ENCODE measurements at places on chromosomes 6 and 20.
A peak's percentile ranks its signal among the peaks of the same experiment; 100 is the strongest.

GRCh38 chr20:40251284-40251932, 437.6 kb downstream of the MAFB start:
- DNase-seq, result no peak

DNA sequence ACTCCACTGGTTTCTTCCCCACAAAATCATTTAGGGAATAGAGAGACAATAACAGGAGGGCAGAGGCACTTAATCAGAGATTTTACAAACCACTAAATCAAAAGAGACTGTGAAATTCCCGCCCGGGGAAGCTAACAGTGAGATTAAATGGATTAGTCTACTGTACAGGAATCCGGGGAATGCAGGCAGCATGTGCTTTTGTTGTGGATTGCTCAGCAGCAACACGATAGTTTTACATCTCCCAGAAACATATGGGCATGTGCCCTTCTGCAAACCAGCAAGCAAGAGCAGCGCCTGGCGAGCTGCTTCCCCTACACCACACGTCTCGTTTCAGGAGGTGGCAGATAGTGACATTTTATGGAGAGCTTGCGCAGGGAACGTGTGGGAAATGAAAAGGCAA, 382.3 kb downstream of the CD83 start:
- no peak for DNase-seq

DNA sequence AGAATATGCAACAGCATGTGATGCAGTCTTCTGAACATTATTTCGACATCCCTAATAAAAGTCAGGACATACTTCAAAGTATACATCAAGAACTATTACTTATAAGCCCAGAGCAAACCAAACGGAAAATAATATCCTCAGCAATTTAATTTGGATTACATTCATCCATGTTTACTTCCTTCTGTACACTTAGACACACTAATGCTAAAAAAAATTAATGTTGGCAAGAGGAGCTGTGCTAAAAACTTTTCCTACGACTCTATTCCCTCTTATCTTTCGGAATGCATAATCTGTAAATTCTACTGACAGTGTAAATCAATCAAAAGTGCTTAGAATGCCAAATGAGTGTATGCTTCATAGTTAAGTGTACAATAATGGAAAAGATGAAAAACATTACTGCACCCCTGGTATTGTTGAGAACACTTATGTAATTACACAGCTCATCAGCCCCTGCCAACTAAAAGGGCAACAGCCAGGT, 301.2 kb upstream of the HSF2 start:
- no peak for DNase-seq

DNA sequence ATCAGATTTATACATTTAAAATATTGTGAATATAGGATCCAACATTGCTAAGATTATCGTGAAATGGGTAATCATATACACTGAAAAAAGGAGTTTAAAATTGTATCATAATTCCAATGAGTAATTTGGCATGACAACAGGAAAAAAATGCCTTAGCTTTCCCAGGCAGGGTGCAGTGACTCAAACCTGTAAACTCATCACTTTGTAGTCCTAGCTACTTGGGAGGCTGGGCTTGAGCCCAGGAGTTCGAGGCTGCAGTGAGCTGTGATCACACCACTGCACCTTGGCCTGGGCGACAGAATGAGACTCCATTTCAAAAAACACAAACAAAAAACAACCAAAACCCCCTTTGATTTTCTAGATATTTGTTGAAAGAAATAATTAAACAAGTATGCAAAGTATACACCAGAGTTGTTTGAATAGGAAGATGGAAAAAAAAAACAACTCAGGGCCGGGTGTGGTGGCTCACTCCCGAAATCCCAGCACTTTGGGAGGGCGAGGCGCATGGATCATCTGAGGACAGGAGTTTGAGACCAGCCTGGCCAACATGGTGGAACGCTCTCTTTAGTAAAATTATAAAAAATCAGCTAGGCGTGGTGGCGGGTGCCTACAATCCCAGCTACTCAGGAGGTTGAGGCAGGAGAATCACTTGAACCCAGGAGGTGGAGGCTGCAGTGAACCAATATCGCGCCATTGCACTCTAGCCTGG, 98.7 kb downstream of the TRERF1 start:
- DNase-seq, result no peak

DNA sequence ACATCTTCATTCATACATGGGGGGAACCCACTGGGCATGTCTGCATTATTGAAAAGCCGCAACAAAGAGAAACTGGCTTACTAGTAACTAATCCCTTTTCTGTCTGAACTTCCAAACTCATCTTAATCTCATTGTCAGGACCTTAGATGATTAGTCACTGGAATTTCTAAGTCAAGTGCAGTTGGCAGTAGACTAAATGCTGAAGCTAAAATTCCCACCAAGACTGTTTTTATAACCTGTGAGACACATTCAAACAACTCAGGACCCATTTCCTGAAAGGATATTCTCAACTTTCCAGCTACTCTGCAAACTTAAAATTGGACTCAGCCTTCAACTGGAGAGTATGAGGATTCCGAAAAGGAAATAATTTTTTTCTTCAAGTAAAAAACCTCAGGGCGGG, 94.8 kb upstream of the SCAF8 start:
- DNase-seq, result no peak

GRCh38 chr20:54843865-54844264, 368.5 kb downstream of the DOK5 start:
- no peak for DNase-seq

DNA sequence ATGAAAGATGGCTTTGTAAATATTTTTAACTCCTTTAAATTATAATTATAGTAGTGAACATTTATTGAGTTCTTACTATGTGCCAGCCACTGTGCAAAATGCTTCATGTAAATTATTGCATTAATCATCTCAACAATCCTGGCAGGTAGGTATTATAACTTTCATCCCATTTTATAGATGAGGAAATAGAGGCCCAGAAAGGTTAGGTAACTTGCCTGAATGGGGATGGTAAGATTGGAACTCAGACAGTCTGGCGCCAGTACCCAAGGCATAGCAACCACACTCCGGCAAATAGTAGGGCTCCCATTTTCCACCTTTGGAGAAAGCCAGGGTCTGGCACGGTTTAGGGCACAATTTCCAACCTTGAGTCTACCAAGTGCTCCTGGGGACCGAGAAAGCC, 129.8 kb downstream of the VEGFA start:
- DNase-seq, result no peak

GRCh38 chr6:74573613-74574012, 632.2 kb downstream of the COL12A1 start:
- DNase-seq, result no peak

DNA sequence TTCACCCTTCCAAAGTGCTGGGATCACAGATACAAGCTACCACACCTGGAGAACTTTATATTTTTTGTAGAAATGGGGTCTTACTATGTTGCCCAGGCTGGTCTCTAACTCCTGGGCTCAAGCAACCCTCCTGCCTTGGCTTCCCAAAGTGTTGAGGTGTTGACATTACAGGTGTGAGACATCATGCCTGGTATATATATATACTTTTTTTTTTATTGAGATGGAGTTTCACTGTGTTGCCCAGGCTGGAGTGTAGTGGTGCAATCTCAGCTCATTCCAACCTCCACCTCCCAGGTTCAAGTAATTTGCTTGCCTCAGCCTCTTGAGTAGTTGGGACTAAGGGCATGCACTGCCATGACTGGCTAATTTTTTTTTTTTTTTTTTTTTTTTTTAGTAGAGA, 5.4 kb downstream of the FKBP5 start:
- no peak for DNase-seq

GRCh38 chr20:22106308-22106938, 401.0 kb downstream of the PAX1 start:
- DNase-seq, result no peak

GRCh38 chr6:2695454-2696095, 55.1 kb downstream of the MYLK4 start:
- DNase-seq, result no peak

DNA sequence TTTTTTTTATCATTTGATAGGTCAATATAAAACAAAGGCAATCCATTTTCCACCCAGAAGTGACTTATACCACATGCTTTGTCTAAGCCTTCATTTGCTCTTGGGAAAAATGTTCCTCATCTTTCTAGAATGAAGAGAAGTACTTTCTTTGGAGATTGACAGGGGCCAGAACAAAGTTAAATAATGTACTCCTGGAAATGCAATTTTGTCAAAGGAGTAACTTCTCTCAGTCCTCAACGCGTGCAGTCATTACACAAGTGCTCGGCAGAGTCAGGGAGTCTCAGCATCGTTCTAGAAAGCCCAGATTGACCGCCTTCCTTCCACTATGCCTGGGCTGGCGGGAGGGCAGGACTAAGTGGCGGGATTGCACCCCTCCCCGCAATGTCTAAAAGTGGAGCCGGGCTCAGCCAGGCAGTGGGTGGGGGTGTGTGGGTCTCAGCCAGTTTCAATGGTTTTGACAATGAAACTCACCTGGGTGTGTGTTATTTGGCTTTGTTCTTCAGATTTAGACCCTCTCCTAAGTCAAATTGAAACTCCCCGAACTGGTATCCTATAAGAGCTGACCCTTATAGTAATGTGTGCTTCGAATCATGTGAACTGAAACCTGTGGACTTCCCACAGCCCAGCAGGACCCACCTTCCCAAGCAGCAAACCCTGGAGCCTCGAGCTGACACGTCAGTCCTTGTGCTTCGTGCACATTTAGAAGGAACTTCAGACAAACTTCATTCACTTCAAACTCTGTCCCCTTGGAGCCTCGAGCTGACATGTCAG, 63.2 kb upstream of the DUSP22 start:
- DNase-seq, result no peak

- DNase-seq, result no peak
Measured at GRCh38 chr6:116485559-116486184, 24.5 kb downstream of the CALHM6 start.

GRCh38 chr6:13425270-13425873, 62.0 kb downstream of the GFOD1 start:
- DNase-seq, result no peak

DNA sequence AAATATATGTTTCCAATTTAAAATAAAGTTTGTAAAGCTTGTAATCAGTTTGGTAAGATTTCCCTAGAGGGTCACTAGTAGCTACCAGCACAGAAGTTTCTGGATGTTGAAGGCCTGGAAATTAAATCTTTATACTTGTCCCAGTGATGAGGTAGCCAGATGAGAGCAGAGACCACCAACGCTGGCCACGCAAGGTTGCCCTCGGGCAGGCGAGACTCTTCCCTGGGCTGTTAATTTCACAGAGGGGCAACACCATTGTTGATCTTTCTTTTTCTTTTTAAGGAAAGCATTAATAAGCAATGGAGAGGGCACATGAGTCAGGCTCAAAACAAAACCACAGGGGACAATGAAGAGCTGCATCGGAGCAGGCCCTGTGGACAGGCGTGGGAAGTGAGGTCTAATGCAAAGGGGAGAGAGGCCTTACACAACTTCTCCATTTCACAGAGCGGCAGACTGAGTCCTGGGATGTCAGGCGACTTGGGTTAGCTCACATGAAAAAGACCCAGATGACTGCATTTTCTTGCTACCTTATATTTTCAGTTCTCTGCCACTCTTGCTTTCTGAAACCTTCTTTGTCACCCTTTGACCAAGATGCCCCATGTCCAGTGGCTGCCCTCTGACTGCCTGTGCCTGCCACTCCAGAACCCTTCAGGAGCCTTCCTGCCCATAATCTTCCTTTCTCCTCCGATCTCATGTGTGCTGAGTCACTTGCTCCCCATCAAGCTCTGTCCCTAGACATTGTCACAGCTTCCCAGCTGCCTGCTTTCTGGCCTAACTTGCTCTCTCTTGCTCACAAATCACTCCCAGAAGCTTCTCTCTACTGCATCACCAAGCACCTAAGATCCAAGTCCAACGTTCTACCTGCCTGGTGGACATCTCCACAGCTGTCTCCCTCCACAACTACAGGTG, 107.7 kb upstream of the CDYL start:
- no peak for DNase-seq

DNA sequence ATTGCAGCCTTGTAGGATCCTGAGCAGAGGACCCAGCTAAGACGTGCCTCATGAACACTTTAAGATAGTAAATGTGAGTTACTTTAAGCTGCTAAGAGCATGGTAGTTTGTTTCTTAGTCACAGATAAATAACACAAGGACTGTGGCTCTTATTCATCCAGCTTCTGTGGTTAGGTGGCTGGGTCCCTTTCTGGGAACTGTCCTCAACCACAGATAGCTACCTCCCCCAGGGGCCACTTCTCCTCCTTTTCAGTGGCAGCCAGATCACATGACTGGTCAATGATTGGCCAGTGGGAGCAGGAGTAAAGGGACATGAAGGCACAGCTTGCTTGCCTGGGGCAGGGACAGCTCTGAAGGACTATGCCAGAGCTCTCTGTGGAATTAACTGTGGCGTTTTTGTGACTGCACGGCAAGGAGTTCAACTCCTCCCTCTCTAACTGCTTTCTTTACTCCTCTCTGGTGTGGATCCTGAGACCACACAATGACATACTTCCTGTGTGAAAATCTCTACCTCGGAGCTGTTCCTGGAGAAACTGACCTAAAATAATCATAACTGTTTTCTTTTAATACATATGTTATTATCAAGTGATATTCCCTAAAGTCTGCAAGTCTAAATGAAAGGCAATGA, 76.5 kb downstream of the NRN1 start:
- DNase-seq, result no peak

DNA sequence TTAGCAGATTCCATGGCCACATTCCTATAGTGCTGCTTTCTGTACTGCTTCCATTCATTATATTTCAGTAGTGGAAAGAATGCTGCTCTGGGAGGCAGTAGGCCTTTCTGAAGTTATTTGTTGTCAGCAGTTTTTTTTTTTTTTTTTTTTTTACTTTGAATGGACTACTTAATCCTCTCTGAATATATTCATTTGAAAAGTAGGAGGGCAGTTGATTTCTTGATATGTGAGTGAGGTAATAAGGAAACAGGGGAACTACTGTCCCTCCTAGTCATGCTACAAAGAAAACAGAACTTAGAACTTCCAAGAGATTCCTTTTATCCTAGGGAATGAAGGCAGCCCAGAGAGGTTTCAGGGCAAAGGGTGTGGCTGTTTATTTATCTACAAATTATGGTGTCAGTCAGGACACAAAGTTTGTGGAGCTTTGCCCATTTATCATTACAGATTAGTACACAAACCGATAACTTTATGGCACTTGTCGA, 155.9 kb downstream of the JARID2 start:
- no peak for DNase-seq

GRCh38 chr6:11341303-11341702, 108.8 kb upstream of the NEDD9 start:
- no peak for DNase-seq

DNA sequence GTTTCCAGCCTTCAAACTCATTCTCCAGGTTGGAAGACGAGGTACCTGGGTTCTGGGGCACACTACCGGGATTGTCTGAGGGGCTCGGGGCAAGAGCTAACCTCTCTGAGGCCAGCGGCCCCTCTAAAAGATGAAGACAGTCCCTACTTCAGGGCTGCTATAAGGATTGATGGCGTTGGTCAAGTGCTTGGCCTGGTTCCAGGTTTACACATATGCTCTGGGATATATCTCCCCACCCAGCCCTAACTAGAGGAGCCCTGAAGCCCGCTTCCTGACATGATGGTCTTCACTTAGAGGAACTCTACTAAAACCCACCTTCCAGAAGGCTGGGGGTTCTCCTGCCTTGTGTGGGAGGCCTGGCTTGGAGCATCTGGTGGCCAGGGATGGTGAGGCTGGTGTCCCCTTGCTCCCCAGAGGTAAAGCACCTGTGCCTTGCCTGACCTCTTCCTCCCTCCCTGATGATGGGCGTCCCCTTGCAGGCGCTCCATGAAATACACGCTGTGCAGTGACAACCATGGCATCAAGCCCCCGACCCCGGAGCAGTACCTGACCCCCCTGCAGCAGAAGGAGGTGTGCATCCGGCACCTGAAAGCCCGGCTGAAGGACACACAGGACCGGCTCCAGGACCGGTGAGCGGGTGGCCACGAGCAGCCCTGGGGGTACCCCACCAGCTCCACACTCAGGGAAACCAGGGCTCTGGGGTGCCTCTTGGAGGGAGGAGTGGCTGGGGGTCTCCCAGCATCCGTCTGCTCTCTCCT, 28.7 kb downstream of the SDCBP2 start:
- DNase-seq, result no peak

GRCh38 chr20:63537525-63538203, 488 bp upstream of the PTK6 start:
- peak; percentile 94 for DNase-seq
